Stimulated activated CD8-positive, alpha-beta memory T cell treated with anti-CD3 and anti-CD28 coated beads, Interleukin-4, amount 100 ng/mL, for 48 hours (primary cell): ENCODE measurements at places on chromosomes 7 and 10.
A peak's percentile ranks its signal among the peaks of the same experiment; 100 is the strongest.

DNA sequence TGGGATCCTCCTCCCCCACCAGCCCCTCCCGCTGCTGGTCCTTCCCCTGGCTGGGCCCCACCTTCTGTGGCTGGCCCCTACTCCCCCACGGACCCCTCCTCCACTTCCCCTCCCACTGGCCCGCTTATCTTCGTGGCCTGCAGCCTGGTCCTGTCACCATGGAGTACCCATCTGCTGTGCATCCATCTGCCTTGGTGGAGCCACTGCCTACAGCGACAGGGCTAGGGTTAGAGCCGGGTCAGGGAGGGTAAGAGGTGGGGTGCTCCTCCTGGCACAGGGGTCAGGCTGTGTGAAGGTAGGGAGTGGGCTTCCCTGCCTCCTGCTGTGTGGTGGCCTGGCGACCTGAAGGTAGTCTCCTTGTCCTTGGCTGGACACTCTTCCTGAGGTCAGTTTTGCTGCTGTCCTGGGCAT lies 5.2 kb downstream of the ADCY1 start:
- DNase-seq = no peak

- peak; percentile 63 for DNase-seq
Measured at GRCh38 chr7:123823898-123824753, 20.8 kb upstream of the HYAL4 start.

- no peak for DNase-seq
Measured at GRCh38 chr7:138122162-138122561, 45.9 kb downstream of the AKR1D1 start.

DNA sequence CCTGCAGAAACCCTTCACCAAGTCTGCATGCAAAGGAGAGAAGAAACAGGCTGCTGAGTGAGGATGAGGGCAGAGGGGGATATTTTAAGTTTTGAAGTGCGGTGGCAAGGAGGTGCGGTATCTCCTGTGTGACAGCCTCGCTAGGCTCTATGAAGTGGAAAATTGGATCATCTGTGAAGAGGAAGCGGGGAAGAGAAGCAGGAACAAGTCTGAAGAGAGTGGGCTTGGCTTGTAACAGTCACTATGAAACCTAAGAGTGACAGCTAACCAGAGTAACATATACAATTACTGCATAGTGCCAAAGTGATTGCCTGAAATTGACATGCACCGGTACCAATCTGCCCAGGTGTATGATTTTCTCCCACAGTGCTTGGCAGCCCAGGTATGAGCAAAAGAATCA lies 287.5 kb upstream of the KLF14 start:
- no peak for DNase-seq

DNA sequence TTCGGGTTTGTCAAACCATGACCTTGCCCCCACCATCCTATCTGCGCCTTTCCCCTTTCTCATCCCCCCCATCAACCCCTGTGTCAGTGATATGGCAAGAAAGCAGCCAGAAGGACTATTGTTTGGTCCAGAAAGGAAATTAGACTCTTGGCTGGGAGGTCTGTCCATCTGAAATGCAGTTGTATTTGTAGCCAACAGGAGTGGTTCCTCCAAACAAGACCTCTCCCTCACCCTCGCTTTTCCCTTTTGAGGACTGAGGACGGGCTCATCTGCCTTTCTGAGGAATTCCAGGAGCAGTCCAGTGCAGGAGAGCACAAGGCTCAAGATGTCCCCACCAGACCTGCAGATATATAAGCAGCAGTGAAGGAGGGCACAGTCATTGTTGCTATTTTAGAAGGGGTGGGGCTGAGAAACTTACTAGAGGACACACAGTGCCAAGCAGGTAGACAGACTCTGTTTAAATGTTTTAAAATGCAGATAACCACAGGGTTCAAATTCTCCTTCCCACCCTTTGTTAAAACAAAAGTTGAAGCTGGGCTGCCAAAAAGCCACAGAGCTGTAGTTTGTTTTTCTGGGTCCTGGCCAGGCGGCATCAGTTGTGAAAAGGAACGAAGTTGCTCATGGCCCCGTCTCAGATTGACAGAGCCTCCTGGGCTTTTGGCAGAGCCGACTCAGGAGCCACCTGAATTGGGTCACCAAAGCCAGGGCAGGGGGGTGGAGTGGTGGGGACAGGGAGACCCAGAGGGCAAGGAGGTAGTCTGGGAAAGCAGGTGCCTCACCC lies 37.3 kb downstream of the CYP17A1 start:
- no peak for DNase-seq

- DNase-seq = no peak
Measured at GRCh38 chr7:85229544-85229943, 42.7 kb upstream of the SEMA3D start.

DNA sequence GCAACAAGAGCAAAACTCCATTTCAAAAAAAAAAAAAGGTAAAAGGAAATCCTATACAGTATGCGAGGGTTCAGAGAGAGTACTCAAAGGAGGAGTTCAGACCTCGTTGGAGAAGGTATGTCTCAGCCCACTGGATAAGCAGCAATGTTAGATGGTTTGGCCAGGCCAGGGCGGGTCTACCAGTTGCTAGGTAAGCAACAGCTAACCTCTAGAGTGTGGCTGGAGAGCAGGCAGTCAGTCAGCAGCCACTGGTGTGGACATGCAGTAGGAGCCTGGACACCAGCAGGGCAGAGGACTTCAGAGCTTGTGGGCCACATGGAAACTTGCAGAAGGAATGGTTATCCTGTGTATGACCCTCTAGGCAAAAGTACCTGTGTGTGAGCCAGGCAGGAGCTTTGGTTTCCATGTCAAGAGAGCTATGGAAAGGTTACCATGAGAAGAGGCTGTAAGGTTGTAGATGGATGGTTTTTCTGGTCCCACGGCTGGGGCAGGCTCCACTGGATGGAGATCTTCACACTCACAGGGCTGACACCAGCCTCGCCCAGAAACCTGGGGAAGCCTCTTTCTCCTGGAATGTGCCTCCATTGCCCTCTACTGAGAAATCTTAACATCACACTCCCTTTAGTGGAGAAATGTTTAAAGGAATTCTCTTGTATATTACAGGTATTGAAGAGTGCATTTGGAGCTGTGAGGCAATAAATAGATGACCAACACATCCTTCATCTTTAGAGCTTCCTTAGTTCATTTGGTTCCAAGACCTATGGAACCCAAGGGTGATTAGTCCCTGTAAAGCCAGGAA lies 63.6 kb downstream of the CCDC186 start:
- DNase-seq = no peak

- no peak for DNase-seq
Measured at GRCh38 chr10:25817200-25817599, 116.8 kb upstream of the MYO3A start.

- no peak for DNase-seq
Measured at GRCh38 chr10:114867365-114867764, 45.8 kb downstream of the FHIP2A start.

GRCh38 chr7:111855842-111856227 lies 293.5 kb upstream of the IMMP2L start:
- no peak for DNase-seq
